ENCODE measurements at places on chromosomes 3 and 15. TPM values are rescaled to one million over a fixed set of nuclear protein-coding genes. Genes with fewer than 3 reads are reported as not detected.
A peak's percentile ranks its signal among the peaks of the same experiment; 100 is the strongest.

DNA sequence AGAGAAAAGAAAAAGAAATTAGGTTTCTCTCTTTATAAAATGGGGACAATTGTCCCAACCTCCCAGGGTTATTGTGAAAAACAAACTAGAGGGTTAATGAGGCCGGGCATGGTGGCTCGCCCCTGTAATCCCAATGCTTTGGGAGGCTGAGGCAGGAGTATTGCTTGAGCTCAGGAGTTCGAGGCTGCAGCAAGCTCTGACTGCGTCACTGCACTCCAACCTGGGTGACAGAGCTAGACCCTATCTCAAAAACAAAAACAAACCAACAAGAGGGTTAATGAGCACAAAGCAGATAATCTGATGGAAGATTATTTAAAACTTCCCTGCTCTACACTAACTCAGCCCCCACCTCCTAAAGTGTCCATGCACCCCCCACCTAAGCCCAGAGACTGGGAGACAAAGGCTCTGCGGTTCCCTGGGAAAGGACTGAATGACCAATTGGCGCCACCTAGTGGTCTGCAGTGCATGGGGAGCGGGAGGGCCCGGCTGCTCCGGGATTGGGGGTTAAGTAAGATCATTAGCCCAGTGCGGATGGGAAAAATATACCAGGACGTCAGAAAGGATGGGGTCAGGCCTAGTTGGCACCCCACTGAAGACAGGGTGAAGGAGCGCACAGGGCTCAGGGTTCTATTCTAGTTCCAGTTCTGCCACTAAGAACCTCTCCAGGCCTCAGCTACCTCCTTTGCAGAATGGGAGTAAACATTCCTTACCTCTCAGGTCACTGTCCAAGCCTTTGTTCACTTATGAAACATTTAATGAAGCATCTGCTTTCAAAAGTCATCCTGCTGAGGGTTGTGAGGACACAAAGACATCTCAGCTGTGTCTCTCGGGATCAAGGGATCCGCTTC, 15.6 kb downstream of the PIF1 start:
- H3K27ac ChIP-seq, result no peak overlapping the region
- DNase-seq, result peak; percentile 81
- H3K27me3 ChIP-seq, result peaks cover 6% of the 10 kb centered on the region
- H3K4me1 ChIP-seq, result no peaks in the 10 kb centered on the region
- no peak overlapping the region for H3K4me3 ChIP-seq

Gene SNTN
- not detected for total RNA-seq

- H3K4me3 ChIP-seq, result no peak overlapping the region
- no peaks in the 10 kb centered on the region for H3K4me1 ChIP-seq
- no peaks in the 10 kb centered on the region for H3K27me3 ChIP-seq
- no peak overlapping the region for H3K27ac ChIP-seq
- H3K36me3 ChIP-seq, result no peaks in the 10 kb centered on the region
Measured at GRCh38 chr3:121126033-121126706, 218.2 kb downstream of the STXBP5L start.

DNA sequence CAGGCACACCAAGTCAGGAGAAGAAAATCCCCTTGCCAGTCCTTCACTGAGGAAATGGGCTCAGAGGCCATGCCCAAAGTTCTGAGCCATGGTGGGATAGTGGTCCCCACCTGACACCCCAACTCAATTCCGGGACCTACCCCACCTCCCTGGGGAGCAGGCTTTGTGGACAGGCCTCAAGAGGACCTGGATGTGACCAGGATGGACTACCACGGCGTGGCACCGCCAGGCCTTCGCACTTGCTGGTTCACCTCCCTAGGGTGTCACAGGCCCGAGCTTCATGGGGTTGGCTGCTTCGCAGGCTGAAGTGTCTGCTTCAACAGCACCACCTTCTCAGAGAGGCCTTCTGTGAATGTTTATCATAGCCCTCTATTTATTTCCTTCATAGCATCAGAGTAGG, 31.7 kb downstream of the POC1A start:
- H3K36me3 ChIP-seq, result peaks cover 11% of the 10 kb centered on the region
- H3K4me3 ChIP-seq, result no peak overlapping the region
- H3K4me1 ChIP-seq, result peaks cover 31% of the 10 kb centered on the region
- H3K27me3 ChIP-seq, result no peaks in the 10 kb centered on the region
- DNase-seq, result no peak
- peak overlapping the region; percentile 38 for H3K27ac ChIP-seq

Gene CACNA2D3
- 1.4 TPM for total RNA-seq

GRCh38 chr15:42140383-42141070, 15.9 kb downstream of the PLA2G4F start:
- H3K27ac ChIP-seq, result no peak overlapping the region
- H3K4me3 ChIP-seq, result no peak overlapping the region
- H3K4me1 ChIP-seq, result no peaks in the 10 kb centered on the region
- H3K27me3 ChIP-seq, result peaks cover 2% of the 10 kb centered on the region
- H3K36me3 ChIP-seq, result no peaks in the 10 kb centered on the region

- no peaks in the 10 kb centered on the region for H3K27me3 ChIP-seq
- H3K36me3 ChIP-seq, result peaks cover 10% of the 10 kb centered on the region
- peaks cover 21% of the 10 kb centered on the region for H3K4me1 ChIP-seq
- no peak overlapping the region for H3K27ac ChIP-seq
- H3K4me3 ChIP-seq, result no peak overlapping the region
Measured at GRCh38 chr3:64138046-64138445, 87.2 kb downstream of the PRICKLE2 start.

Gene MYRIP
- 1.3 TPM for total RNA-seq

- peak; percentile 56 for DNase-seq
- H3K4me3 ChIP-seq, result peak overlapping the region; percentile 97
- H3K27ac ChIP-seq, result peak overlapping the region; percentile 96
- peaks cover 6% of the 10 kb centered on the region for H3K4me1 ChIP-seq
- peaks cover 2% of the 10 kb centered on the region for H3K36me3 ChIP-seq
- H3K27me3 ChIP-seq, result no peaks in the 10 kb centered on the region
Measured at GRCh38 chr3:141738891-141739363, 829 bp downstream of the RNF7 start.

- no peak overlapping the region for H3K4me3 ChIP-seq
- H3K4me1 ChIP-seq, result peaks cover 39% of the 10 kb centered on the region
- H3K27me3 ChIP-seq, result peaks cover 9% of the 10 kb centered on the region
- DNase-seq, result no peak
- H3K36me3 ChIP-seq, result no peaks in the 10 kb centered on the region
- H3K27ac ChIP-seq, result no peak overlapping the region
Measured at GRCh38 chr3:14284694-14285547, 106.3 kb downstream of the LSM3 start.

GRCh38 chr15:96285305-96285704, 45.2 kb upstream of the NR2F2 start:
- H3K27ac ChIP-seq, result peak overlapping the region; percentile 66
- peak; percentile 80 for DNase-seq
- peaks cover 9% of the 10 kb centered on the region for H3K36me3 ChIP-seq
- no peak overlapping the region for H3K4me3 ChIP-seq
- H3K27me3 ChIP-seq, result no peaks in the 10 kb centered on the region

Gene OIP5
- total RNA-seq, result 4.0 TPM

Data from muscle of leg (tissue), 16 donors.